ENCODE measurements at places on chromosomes 2 and 18.

DNA sequence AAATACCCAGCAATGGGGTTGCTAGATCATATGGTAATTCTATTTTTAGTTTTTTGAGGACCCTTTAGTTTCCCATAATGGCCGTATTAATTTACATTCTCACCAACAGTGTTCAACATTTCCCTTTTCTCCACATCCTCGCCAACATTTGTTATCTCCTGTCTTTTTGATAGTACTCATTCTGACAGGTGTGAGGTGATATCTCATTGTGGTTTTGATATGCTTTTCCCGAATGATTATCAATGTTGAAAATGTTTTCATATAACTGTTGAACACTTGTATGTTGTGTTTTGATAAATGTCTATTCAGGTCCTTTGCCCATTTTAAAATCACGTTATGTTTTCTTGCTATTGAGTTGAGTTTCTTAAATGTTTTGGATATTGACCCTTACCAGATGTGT is 5.8 kb upstream of the RIF1 start:
- no peak for DNase-seq

- DNase-seq, result no peak
These were observed 186.9 kb upstream of the VRK2 start for GRCh38 chr2:57859755-57860154.

DNA sequence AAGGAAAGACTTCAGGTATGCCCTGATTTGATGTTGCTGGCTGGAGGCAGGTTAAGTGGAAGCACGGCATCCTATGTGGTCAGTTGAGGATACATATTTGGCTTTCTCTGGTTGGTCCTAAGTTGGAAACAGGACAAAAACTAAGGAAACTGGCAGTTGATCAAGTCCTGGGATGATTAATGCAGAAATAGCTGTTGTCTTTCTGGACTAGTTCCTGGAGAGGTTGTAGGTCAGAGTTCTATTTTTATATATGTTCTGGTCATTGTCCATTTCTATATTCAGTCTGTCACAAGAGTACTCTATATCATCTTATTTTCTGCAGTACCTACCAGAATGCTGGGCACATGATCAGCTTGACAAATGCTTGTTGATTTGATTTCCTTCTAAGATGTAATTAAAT is 4.0 kb upstream of the SLC35F5 start:
- no peak for DNase-seq

- DNase-seq, result no peak
These were observed 185.5 kb upstream of the DOK6 start for GRCh38 chr18:69215161-69215560.

- DNase-seq, result no peak
These were observed 1.5 kb downstream of the MTA3 start for GRCh38 chr2:42569883-42570282.
